ENCODE measurements at places on chromosomes 5 and 9.

DNA sequence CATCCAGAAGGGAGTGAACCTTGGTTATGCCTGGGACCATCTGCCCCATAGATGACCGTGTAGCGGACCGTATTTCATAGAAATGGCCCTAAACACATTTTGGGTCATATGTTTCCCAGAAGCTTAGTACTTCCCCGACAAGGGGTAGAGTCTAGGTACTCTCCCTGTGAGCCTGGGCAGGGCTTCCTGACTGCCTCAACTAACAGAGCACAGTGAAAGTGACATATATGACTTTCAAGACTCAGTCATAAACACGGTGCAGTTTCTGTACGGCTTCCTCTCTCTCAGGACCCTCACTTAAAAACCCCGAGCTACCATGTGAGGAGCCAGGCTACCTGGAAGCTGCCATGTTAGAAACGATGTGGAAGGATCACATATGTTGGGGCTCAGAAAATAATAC, 20.9 kb downstream of the C9orf57 start:
- no peak for DNase-seq

DNA sequence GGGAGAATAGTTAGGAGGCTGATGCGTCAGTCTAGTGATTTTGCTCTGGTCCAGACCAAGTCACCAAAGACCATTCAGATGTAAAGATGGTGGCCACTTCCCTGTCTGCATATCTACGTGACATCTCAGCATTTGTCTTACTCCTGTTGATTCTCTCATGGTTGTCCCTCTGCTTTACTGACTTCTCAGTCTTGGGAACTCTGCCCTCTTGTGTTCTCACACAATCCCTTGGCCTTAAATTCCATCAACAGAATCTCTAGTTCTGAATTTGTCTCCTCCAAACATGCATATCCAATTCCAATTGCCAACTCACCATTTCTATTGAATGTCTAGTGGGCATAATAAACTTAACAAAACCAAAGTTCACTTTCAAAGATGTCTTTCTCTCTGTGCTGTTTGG, 147.8 kb downstream of the SLC24A2 start:
- DNase-seq = peak; percentile 12

GRCh38 chr9:127955294-127956015, 17.8 kb upstream of the DPM2 start:
- peak; percentile 60 for DNase-seq

- peak; percentile 86 for DNase-seq
These were observed 829.6 kb upstream of the ZNF608 start for GRCh38 chr5:125575891-125576505.

GRCh38 chr9:118313965-118314364, 609.8 kb downstream of the TLR4 start:
- DNase-seq = no peak

DNA sequence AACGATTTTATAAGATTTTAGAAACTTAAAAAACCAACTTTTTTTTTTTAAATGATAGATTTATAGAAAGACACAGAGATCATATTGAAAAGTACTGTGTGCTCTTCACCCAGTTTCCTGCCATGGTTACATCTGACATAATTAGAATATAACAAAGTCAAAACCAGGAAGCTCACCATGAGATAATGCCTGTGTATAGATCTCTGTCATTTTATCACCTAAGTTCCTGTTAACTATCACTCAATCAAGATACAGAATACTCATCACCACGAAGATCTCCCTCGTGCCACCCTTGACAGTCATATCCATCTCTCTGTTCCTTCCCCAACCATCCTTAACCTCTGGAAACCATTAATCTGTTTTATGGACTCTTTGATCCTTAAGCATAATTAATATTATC, 39.1 kb downstream of the POC5 start:
- DNase-seq = no peak

GRCh38 chr9:21715408-21715807, 87.0 kb upstream of the MTAP start:
- DNase-seq = no peak

GRCh38 chr9:71303351-71303750, 181.9 kb upstream of the TRPM3 start:
- DNase-seq = no peak

All from NCI-H1694 treated with DMSO at 0.1 percent for 48 hours (cell line).